ENCODE measurements at places on chromosomes 2 and 18. TPM values are rescaled to one million over a fixed set of nuclear protein-coding genes. Genes with fewer than 3 reads are reported as not detected.

DNA sequence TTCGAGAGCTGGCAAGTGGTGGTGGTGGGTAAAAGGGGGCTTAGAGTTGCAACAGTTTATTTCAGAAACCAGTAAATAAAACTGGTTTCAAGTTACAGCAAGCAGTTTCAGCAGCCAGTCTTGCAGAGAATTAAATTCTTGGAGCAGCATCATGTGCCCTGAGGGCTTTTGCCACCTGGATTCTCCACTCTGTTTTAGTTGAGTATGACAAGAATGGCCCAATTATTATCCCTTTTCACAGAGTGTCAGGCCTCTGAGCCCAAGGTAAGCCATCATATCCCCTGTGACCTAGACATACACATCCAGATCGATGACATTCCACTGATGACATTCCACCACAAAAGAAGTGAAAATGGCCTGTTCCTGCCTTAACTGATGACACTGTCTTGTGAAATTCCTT, 72.8 kb upstream of the FANCL start:
- DNase-seq = no peak

- peak; percentile 81 for DNase-seq
Observed at GRCh38 chr2:25951071-25951547, 31.2 kb downstream of the KIF3C start.

GRCh38 chr18:45073556-45073955, 392.9 kb downstream of the SETBP1 start:
- DNase-seq = no peak

GRCh38 chr18:3441290-3441689, 8.7 kb upstream of the TGIF1 start:
- DNase-seq = no peak

Gene CXCR4
- total RNA-seq = 1,661 TPM

Measured in CD4-positive, alpha-beta T cell (primary cell).